ENCODE measurements at places on chromosomes 7 and 10.

GRCh38 chr10:6343305-6344010, 140.7 kb downstream of the PFKFB3 start:
- no peak for DNase-seq

DNA sequence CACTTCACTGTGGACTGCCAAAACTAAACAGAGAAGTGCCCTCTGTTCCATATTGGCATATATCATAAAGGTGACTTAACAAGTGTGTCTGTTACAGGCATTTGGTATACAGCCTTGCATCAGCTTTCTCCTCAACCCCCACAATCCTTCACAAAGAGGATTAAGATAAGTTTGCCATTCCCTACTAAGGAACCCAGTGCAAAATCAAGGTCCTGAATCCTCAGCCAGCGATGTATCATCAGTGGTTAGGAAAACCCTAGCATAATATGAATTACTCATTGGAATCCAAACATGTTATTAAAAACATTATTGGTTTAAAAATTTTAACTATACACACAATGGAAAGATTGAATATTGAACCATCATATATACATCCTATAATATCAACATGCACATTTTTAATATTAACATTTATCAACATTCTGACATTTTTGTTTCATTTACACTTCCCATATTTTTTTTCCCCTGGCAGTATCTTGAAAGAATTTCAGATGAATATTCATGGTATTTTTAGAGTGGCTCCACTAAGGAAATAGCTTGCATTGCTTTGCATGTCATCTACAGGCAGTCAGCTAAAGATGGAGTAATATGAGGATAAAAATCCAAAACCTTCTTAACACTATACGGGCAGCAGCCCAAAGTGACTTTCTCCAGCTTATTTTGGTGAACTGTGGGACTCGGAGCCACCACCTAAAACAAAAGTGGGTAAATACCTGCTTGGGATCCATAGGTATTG, 215.6 kb upstream of the CHRM2 start:
- DNase-seq, result no peak

DNA sequence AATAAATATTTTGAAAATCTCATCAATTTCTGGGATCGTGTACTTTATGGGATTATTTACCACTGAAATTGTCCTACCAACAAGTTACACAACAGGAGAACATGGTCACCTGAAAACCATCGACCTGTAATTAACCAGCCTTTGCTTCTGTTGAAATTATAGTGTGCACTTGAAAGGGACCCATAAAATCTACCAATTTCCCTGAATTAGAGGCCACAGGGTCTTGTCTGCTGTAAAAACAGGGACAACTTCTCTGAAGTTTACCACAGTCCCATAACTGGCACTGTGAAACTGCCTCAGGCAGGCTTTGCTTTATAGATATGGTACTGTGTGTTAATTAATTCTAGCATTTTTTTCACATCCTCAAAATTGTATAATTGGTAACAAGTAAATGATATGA, 37.7 kb downstream of the RAB19 start:
- no peak for DNase-seq

- DNase-seq, result no peak
Observed at GRCh38 chr7:140595468-140596092, 45.0 kb downstream of the DENND2A start.

DNA sequence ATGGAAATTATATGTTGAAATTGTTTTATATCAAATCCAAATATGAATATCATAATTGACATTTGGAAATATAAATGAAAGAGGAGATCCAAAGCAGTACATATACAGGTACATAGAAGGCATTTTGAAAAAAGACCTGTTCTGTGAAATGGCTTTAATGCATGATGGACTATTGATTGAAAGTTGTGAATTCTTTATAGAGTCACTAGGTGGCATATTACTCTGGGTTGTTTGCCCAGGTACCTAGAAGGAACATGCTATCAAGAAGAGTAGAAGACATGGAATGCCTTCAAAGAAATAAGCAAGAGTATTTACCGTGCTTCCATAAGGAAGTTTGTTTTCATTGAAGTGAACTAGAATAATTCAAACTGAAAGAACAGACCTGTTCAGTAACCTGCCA, 160.0 kb upstream of the ANK3 start:
- no peak for DNase-seq

- DNase-seq, result no peak
Observed at GRCh38 chr10:48572414-48572813, 32.5 kb downstream of the ARHGAP22 start.

- DNase-seq, result no peak
Observed at GRCh38 chr10:118047157-118047719, 497 bp upstream of the RAB11FIP2 start.

DNA sequence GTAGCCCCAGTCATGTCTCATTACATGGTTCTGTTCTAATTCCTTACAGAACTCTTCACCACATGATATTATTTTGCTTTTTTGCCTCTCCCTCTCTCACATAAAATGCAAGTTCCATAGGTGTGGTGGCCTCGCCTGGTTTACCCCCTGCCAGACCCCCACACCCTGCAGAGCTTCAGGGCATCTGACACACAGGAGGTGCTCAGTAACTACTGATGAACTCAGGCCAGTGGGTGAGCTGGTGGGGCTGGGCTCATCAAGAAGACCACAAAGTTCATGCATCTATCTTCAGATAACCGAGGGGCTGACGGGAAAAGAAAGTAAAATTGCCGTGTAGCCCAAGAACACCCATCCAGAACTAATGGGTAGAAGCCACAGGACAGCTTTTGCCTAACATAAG, 253.1 kb downstream of the GRID1 start:
- DNase-seq, result no peak

DNA sequence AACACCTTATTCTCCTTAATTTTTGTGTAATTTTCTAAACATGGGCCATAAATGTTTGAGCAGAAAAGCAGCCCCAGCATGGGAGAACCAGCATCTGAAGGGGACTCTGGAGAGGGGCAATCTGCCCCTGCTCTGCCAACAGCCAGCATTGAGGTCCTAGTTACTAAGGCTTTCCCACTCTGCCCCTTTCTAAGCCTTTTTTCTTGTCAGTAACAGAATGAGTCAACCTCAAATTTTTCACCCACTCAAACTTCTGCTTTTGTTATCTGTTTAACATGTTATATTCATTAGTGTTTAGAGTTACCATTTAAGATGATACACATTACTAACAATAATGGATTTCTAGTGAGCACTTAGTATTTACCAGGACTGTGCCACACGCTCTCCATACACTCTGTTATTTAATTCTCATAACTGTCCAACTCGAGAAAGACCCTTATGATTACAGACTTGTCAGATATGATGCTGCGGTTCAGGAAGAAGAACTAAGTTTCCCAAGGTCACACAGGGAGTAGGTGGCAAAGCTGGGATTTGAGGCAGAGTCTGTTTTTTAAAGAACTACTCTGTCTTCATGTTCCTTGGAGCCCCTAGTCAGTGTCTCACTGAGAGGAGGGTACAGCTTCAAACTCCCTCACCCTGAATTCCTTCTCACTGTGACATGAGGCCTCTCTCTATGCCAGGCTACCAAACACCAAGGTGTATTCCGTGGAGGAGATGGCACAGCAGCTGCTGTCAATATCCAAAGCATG, 19.9 kb upstream of the GPAM start:
- no peak for DNase-seq

- no peak for DNase-seq
Observed at GRCh38 chr7:111074071-111074747, 16.7 kb upstream of the LRRN3 start.

GRCh38 chr10:36573246-36573645, 552.2 kb upstream of the ANKRD30A start:
- no peak for DNase-seq

DNA sequence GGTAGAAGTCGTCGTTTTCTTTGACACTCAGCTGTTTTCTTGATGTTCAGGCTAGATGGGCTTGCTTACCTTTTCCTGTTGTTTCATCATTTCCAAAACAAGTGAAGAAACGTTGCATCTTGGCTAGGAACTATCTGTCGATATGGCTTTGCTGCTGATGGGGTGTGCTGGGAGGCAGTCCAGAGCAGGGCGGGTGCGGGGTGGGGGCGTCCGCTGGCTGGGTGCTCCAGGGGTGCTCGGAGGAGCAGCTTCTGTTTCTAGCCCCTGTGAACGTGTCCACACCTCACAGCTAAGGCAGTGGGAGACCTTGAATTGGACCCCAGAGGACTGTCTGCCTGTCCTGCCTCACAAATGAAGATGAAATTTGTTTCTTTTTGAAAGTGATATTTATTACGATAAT, 7.6 kb upstream of the SUN1 start:
- no peak for DNase-seq

- no peak for DNase-seq
Observed at GRCh38 chr10:22247636-22248035, 29.8 kb upstream of the EBLN1 start.

DNA sequence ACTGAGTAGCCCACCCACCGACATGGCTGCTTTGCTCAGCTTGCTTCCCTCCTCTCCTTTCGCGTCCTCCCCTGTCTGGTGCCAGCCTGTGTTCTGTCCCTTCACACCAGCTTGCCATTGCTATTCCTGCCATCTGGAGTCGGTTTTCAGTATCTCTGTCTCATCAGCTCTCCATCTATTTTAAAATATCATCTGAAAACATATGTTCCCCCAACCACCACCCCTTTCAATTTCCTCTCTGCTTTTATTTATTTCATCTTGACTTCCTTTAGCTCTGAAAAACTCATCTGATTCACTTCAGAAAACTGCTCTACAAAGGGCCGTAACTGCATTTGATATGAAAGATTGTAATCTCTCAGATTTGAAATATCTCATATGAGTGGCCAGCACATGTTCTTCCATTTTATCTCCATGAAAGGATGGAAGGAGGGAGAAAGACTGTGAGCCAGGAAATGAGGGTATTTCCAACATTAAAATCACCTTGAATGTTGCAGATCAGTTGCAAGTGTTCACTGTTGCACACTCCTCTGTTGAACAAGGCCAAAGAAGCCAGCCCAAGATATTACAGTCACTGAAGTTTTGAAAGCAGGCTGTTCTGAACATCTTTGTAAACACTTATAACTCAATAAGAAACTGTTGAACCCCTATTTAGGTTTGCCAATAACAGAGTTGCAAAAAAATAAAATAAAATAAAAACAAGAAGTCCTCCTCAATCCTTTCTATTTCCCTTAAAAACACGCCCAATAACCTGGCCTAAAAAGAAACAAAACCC, 202.4 kb upstream of the NEBL start:
- no peak for DNase-seq

- DNase-seq, result no peak
Observed at GRCh38 chr10:79304479-79305087, 42.7 kb upstream of the PPIF start.

DNA sequence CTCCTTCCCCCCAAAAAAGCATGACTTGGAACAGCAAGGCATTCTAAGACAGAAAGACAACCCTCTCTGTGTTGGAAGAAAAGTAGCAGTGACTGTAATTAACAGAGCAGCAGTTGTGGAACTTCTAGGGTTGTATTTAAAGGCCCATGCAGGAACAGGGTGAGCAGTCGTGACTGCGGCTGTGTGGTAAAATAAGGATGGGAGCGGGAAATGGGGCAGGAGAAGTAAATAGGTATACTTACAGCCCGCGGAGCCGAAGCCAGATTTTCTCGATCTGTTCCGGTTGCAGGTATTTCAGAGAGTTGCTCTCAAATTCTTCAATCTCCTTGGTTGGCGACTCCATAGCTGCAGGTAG, 179 bp downstream of the PDE1C start:
- DNase-seq, result no peak

DNA sequence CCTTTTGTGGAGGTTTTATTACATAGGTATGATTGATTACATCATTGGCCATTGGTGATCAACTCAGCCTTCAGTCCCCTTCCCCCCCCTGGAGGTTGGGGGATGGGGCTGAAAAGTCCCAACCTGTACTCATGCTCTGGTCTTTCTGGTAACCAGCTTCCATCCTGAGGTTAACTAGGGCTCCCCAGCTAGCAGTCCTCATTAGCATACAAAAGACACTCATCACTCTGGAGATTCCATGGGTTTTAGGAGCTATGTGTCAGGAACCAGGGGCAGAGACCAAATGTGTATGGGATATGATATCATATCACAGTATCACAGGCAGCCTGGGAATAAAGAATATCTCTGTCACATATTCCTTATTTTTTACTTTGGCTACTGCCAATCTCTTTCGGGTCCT, 13.6 kb downstream of the CCSER2 start:
- DNase-seq, result no peak

GRCh38 chr7:116172353-116172752, 38.0 kb upstream of the TES start:
- DNase-seq, result no peak

DNA sequence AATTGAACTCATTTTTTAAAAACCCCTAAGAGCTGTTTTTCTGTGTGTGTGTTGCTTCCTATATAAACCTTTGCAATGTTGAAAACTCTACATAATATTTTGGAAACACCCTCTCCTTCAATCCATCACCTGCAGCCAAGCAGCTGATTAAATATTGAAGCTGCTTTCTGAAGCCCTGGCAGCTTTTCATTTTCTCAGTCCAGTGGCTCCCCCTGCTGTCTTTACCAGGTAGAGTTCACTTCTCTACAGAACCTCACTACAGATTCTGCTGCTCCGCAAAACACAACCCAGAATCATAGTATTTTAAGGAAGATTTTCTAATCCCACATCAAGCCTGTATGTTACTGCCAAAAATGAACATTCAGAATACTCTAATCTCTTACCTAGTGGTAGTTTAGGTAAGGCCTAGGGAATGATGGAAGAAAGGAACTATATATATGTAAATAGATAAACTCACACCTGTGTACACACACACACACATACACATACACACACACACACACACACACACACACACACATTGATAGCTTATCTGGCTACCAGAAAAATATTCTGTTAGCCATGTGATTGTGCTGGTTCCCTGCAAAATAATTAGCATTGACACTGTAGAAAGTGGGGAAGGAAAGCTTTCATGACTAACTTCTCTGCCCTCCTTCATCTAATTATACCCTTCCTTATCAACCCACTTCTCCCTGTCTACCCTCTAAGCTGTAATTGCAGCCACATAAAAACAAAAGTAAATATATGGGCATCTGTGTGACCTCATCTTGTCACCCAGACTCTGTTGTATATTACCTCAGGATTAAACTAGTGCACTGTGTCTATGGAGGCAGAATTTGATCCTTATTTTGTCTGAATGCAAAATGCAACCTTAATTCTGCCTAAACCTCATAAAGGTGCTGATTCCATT, 229.5 kb upstream of the FZD1 start:
- no peak for DNase-seq
